ENCODE measurements at places on chromosomes 13 and 19.
A peak's percentile ranks its signal among the peaks of the same experiment; 100 is the strongest.

GRCh38 chr13:19181021-19181620 is 503 bp downstream of the TUBA3C start:
- no peak for DNase-seq

DNA sequence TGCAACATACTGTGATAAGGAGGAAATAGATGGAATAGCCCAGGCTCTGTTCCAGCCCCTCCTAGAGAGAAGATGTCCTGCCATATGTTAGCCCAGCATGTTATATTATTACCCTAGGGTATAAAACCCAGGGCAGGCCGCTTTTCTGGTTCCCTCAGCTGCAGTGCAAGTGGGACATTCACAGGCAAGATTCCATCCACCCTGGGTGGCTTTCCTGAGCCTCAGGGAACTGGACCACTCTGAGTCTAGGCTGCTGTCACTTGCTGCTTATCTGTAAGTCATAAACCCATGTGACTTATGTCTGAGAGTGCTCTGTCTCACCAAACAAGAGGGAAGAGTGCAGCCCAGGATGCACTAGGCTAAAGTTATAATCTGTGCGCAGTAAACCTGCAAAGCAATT is 413.2 kb downstream of the MZT1 start:
- DNase-seq: no peak

- DNase-seq: no peak
Observed at GRCh38 chr13:97384371-97384770, 49.6 kb upstream of the RAP2A start.

GRCh38 chr13:44912278-44913016 is 76.8 kb downstream of the NUFIP1 start:
- no peak for DNase-seq

GRCh38 chr13:78201411-78201810 is 282.8 kb upstream of the EDNRB start:
- DNase-seq: no peak

- no peak for DNase-seq
Observed at GRCh38 chr13:96994017-96994857, at the start of gene OXGR1. TSS of gene OXGR1 (minus strand) at chr13:96994476. CDS start at chr13:96987759, 6,717 bp downstream.

- no peak for DNase-seq
Observed at GRCh38 chr13:98108341-98108740, 34.6 kb upstream of the FARP1 start.

DNA sequence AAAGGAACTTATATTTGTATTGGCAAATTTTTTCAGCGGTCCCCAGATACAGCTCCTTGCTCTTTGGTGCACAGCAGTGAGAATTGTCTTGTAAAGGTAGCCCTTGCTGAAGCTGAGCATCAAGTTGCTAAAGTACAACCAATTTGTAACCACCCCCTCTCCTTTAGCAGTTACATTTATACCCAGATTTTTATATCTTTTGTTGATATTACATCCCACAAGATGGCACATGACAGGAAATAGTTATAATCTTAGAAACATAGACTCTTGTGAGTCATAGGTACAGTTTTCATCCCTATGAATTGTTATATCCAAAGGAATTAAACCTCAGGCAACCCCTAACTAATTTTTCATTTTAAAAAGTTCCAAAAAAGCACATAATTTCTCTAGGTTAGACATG is 523.0 kb upstream of the SLITRK1 start:
- DNase-seq: no peak

- no peak for DNase-seq
Observed at GRCh38 chr13:48896312-48896711, 79.4 kb upstream of the FNDC3A start.

GRCh38 chr13:73607489-73608156 is 526.6 kb downstream of the KLF12 start:
- DNase-seq: no peak

- no peak for DNase-seq
Observed at GRCh38 chr13:24226762-24227161, 66.2 kb downstream of the SPATA13 start.

GRCh38 chr13:31361673-31362072 is 161.9 kb downstream of the B3GLCT start:
- DNase-seq: no peak

DNA sequence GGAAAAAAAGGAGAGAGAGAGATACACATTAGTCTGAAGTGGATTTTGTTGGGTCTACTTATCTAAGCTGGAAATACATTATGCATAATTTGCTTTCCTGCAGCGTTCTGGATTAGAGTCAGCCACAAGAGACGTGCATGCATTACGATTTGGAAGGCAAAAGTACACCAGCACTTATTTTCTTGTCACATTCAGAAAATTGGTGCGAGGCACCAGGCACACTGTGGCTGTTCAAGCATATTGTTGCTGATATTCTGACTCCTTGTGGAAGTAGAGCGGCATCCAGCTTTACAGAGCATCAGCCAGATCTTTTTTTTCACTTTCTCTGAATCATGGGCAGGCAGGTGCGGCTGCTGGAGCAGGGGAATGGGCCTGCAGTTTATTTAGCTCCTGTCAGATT is 905.6 kb upstream of the SPRY2 start:
- DNase-seq: no peak

GRCh38 chr13:47484548-47484947 is 516.5 kb downstream of the SUCLA2 start:
- DNase-seq: no peak

GRCh38 chr19:6055013-6055795 is 55.1 kb downstream of the RFX2 start:
- DNase-seq: no peak

DNA sequence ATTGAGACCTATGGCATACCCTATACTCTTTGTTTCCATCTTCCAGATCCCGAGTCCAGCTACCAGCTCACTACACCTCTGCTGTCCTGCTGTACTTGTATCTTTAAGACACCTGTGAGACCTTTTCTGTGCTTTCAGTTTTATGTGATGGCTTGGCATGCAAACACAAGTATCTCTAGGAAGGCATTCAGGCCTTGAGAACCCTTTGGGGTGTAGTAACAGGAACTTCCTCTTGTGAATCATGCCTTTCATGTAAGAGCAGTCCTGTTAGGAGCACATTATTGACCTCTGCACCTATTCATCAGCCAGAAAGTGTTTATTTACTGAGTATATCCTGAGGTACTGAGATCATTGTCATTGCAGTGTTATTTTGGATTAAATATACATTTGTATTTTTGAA is 87.0 kb upstream of the HTR2A start:
- DNase-seq: no peak

DNA sequence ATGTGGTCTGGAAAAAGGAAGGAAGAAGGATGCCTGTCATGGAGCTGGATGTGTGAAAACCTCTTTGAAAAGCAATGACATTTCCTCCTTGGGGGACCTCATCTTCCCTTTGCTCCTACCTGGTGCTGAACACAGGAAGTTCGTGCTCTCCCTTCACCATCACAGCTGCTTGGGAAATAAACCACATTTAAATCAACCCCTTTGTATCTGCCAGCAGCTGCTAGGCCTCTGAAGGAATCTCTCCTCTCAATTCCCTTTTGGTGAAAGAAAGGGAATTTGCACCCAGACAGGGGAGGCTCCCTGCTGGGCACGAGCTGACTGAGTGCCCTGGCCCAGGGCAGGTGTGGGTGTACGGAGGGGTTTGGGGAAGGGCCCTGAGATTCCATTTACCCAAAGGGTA is 437.7 kb downstream of the TSHZ3 start:
- no peak for DNase-seq

GRCh38 chr13:50449465-50449864 is 394.0 kb downstream of the DLEU7 start:
- no peak for DNase-seq

- no peak for DNase-seq
Observed at GRCh38 chr13:80529734-80530133, 188.8 kb upstream of the SPRY2 start.

GRCh38 chr13:100942742-100943141 is 268.1 kb upstream of the TMTC4 start:
- DNase-seq: no peak

- no peak for DNase-seq
Observed at GRCh38 chr19:40155749-40156265, 35.4 kb upstream of the MAP3K10 start.

DNA sequence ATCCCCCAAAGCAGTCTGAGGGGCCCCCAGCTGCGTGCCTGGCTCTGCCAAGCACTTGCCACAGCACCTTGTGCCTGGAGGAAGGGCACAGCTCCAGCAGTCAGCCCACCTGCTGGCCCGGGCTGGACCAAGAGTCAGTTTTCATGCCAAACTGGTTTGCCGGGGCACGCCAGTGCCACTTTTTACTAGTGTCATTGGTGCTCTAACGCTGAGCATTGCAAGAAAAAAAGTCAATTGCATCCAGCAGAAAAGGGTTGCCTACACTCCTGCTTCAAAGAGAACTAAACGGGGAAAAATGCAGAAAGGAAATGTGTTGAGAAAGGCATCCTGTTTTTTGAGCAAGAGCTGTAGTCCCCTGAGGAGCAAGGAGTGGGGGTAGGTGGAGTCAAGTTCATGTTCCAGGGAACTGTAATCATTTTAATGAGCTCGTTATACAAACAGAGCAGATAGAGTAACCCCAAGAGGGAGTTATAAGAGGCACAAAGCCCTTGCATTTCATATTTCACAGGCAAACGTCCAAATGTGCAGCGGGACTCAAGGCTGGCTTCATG is 68.4 kb downstream of the F2RL3 start:
- DNase-seq: no peak

DNA sequence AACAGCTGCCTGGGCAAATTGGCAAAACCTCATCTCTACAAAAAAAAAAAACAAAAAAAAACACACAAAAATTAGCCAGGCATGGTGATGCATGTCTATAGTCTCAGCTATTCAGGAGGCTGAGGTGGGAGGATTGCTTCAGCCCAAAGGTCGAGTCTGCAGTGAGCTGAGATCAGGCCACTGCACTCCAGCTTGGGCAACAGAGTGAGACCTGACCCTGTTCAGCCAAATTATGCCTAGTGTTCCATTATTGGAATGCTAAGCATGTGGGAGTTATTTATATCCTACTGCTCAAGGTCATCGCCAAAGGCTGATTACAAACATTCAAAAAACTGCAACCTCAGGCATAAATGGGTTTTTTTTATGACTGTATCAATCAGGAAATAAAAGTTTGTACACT is 1251.0 kb upstream of the PCDH9 start:
- DNase-seq: no peak

GRCh38 chr19:54612428-54612827 is 17.9 kb upstream of the LILRB1 start:
- no peak for DNase-seq

DNA sequence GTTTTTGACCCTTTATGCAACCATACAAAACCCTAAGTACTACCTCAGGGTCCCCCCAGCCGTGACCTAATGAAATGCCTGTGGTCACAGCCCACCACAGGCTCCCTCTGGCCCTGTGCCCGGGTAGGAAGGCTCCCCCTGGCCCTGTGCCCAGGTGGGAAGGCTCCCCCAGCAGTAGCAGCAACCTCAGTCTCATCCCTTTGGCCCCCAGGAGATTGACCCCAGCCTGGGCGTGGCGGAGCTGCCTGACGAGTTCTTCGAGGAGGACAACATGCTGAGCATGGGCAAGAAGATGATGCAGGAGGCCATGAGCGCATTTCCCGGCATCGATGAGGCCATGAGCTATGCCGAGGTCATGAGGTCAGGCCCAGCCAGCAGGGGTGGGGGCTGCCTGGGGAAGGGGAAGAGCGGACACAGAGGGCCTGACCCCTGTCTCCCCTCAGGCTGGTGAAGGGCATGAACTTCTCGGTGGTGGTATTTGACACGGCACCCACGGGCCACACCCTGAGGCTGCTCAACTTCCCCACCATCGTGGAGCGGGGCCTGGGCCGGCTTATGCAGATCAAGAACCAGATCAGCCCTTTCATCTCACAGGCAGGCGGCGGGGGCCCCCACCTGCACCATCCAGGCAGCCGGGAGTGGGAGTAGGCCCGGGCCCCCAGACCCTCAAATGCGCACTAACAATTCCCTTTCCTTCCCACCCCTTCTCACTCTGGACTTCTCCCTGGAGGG is 6.3 kb upstream of the BEST2 start:
- DNase-seq: no peak

DNA sequence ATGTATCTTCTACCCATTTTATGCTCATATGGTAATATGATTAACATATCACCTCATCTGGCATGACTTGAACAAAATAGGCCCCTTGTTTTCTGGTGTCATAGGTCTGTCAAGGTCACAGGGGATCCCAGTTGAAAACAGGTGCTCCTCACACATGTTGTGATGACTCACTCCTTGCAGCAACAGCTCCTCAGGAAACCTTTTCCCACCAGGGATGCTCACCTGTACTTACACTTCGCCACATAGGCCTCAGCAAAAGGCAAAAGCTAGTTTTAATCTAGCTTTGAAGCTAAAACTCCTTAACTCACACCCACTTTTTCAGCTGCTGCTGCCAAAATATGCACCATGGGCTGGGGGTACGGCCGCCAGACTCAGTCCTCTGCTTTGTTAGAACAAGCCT is 110.0 kb upstream of the SOX21 start:
- DNase-seq: no peak

- no peak for DNase-seq
Observed at GRCh38 chr19:6712692-6713670, 7.5 kb downstream of the C3 start.

DNA sequence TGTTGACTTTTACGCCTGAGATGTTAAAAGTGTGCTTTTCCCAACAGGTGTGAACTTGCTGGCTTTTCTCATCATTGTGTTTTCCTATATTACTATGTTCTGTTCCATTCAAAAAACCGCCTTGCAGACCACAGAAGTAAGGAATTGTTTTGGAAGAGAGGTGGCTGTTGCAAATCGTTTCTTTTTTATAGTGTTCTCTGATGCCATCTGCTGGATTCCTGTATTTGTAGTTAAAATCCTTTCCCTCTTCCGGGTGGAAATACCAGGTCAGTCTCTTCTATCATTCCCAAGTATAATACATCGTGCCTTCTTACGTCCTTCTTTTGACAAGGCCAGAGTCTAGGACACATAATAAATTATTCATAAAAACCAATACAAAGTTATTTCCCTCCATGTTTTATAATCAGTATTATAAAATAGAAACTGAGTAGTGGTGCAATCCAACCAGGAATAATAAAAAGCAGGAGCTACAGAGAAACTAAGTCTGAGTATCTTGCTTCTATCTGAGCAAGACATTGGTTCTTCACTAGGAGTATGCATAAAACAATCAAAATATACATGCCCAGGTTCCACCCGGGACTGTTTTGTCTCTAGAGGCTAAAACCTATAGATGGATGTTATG is 57.9 kb downstream of the RXFP2 start:
- no peak for DNase-seq

- peak; percentile 39 for DNase-seq
Observed at GRCh38 chr19:17090583-17090982, 15.0 kb downstream of the MYO9B start.

DNA sequence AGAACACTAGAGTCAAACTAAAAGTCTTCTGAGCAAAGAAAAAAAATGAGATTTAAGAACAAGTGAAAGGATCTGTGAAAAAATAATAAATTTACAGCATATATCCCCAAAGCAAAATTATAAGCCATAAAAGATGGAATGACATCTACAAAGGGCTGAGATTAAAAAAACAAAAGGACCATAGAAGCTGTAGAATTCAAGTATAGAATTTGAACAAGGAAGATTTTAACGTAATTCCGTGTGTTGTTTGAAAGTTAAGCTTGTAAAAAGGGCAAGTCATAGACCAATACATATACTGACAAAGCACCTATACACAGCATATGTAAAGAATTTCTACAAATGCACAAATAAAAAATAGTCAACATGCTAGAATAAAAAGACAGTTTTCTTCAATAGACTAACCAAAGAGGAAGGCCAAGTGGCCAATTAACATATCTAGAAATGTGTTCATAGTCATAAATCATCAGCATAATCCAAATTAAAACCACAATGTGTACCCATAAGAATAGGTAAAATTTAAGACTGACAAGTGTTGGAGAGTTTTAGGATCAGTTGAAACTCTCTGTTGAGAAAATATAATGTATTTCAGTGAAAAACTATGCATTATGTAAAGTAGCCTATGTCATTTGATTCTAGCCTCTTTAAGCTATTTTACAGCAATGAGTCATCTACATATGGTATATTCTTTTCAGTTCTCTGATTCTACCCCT is 674.9 kb downstream of the OLFM4 start:
- no peak for DNase-seq
